ENCODE measurements at places on chromosomes 1 and 21.

DNA sequence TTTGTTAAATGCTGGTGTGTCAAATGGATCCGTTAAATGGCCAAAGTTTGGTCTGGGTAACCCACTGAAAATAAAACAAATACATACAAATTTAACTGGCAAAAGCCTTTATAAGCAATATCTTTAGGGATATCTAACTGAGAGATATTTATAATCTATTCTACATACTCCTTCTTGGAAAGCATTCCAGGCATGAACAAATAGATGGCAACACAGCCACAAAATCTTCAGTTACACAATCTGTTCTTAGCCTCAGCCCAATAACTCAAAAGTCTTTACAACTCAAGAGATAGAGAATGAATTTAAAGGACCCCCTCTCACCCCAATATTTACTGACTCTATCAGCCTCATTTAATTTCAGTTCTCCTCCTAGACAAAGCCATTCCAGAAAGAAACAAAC, 58.7 kb downstream of the NRDC start:
- ATAC-seq, result no peak

DNA sequence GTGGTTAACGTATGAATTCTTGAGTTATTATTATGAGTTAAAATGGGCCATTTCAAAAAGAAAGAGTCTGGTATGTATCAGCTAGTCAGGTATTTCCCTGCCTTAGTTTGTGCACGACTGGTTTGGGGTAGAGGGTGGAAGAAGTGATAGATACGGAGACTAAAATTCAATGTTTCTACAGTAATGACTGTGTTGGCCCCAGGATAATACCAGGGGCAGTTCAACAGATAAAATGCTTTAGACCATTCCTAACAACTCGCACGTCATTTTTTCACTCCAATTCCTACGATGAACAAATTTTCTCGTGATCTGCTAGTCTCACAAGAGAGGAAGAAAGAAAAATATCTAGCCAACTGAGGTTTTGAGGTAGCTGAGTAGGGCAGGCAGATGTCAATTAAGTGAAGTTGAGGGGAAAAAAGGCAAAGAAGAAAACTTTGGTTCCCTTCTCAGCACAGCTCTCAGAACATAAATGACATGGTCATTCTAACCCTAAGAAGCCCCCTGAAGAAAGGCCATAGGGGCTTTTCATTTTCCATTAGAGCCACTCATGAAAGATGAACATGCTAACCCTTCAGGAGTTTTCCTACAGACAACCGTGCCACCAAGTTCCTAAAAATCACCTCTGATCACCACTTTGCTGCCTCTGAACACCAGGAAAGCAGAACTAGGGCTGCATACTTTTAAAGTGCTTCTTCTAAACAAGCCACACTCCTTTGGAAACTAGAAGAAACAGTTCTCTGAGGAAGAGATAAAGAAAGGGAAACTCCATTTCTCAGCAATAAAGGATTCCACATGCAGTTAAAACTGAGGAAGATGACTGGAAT, 5.6 kb downstream of the MCOLN2 start:
- ATAC-seq, result no peak

DNA sequence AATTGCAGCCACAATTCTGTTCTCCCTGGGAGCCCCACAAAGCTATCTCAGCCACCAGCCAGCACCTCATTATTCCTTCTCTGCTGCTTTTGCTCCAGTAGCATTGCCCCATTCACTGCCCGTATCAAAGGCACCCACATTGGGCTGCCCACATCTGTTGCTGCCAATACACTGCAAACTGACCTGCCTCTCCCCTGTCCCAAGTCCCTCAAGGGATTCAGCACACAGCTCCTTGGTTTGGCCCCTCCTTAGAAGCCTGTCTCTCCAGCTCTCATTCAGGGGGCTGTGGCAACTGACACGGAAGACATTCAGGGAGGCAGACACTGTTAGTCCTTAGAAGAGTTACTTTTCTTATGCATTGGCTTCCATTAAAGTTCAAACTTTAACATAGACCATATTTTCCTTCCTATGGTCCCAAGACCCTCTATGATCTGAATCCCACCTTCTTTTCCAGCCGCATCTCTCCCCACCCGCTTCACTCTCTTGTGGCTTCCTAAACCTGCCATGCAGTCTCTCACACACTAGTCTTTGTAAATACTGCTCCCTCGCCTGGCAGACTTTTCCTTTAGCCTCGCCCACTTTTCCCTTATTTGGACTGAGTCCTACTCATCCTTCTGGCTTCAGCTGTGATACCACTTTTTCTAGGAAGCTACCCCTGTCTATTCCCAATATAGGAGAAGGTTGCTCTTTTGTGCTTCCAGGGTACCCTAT, 19.3 kb upstream of the KLHDC8A start:
- ATAC-seq, result peak; percentile 83

DNA sequence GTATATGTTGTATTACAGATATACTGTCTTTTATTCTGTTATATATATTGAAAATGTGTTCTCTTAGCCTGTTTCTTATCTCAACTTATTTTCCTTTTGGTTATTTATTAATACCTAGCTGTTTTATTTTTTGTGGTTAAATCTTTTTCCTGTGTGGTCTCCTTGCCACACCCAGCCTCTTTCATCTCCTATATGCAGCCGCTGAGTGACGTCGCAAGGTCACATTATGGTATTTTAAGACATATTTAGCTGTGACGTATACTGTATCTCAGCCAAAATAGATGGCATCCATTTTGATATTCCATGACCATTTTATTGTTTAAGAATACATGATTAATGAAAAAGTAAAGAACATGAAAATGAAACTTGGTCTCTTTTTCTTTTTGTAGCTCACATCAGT, 29.1 kb downstream of the CENPF start:
- no peak for ATAC-seq

- ATAC-seq, result no peak
Observed at GRCh38 chr21:45581322-45581712, 39.1 kb upstream of the SLC19A1 start.

DNA sequence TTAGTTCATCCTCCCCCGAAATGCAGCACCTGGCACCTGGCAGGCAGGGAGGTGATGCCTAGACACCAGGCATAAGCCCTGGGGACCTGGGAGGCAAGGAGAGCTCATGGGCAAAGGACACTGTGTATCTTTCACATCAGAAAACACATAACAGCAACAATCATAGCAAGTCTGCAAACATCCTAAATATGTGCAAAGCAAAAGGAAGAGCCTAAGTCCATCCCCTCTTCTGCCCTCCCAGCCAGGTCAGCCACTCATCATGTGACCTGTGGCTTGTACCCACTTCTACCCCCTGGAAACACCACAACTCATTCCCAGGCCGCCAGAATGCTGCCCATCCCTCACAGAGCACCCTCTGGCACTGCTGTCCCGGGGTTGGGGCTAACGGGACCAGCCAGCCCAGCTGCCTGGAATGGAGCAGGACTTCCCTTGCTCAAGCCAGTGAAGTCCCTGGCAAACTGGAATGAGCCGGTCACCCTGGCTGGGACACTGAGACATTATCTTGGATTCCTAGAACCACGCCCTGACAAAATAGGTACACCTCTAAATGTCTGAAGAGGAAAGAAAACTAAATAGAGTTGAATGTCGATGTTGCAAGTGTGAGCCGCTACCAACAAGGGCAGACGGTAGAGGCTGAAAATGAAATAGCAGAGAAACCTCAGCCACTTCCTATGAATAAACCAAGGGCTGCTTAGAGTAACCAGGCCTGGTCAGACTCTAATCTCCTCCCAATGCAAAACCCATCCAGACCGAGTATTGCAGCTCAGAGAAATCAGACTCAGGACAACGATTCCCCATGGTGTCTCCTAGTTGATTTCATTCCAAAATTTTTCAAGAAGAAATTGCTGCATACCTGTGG, 29.4 kb downstream of the TMPRSS2 start:
- no peak for ATAC-seq

DNA sequence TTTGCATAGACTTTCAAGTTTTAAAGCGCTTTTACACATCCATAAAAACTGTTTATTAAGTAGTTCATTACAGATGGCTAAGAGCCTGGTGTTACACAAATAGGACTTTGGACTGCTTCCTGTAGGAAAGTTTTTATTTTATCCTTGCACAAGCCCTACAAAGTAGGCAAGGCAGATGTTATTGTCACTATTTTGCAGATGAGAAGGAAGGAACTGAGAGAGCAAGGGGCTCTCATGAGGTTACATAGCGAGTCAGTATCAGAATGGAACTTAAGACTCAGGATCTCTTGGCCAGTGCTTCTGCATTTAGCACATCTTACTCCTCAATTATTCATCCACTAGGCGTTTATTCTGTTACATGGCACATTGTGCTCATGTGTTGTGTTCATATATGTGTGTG, 2.6 kb upstream of the MAPKAPK2 start:
- ATAC-seq, result no peak

DNA sequence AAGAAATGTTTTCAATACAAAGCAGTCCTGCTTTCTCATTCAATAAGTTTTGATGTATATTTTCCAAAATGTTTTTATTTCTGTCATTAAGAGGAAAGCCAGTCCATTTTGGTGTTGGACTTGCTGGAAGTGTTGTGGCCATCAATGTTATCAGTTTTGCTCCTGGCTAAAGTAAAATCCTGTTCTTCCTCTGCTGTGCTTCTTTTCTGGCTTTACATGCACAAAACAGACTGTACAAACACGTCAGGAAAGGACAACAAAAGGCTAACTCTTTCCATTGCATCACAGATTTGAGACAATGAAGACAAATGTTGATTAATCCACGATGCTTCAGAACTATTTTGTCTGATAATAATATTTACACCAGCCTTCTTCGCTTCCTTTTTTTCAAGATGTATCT, 735.4 kb downstream of the LTN1 start:
- ATAC-seq, result peak; percentile 49

- ATAC-seq, result peak; percentile 86
Observed at GRCh38 chr1:27341525-27342252, at the start of gene SYTL1. TSS of gene SYTL1 (plus strand) at chr1:27342022. CDS start at chr1:27345335, 3,313 bp downstream.

DNA sequence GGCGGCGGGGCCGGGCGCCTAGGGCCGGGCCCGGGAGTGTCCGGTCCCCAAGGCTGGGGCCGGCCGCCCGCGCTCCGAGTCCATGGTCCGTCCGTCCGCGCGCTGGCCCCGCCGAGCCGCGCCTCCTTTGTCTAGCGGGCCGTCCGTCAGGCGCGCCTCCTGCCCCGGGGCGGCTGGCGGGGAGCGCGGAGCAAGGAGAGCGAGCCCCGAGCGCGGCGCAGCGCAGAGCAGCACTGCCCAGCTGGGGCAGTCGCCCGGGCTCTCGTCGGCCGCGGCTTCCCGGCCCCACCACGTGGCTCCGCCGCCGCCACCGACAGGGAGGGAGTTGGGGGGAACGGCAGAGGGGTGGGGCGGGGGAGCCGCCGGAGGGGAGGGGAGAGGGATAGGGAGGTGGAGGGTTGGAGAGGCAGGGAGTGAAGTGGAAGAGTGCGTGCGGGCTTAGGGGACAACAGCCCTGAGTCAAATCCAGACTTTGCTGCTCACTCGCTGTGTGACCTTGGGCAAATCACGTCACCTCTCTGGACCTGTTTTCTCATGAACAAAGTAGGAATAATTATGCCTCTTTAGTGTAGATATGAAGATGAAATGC, at the start of gene NKAIN1:
NKAIN1 (minus strand) TSS at position 235 of the 589 bp plus-strand sequence. CDS start 340 bp downstream, outside the sequence.
- peak; percentile 75 for ATAC-seq

DNA sequence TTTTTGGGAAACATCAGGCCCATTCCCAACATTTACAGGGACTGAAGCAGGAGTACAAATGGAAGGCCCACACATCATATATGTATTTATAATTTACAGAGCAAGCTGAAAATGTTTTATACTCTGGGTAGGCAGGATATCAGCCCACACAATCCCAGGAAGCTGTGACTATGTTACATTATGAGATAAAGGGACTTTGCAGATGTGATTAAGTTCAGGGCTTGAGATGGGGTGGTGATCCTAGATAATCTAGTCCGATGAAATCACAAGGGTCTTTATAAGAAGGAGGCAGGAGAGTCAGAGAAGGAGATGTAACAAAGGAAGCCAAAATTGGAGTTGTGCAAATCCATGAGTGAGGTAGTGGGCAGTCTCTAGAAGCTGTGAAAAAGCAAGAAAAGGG, 160.5 kb downstream of the PDE4B start:
- no peak for ATAC-seq

DNA sequence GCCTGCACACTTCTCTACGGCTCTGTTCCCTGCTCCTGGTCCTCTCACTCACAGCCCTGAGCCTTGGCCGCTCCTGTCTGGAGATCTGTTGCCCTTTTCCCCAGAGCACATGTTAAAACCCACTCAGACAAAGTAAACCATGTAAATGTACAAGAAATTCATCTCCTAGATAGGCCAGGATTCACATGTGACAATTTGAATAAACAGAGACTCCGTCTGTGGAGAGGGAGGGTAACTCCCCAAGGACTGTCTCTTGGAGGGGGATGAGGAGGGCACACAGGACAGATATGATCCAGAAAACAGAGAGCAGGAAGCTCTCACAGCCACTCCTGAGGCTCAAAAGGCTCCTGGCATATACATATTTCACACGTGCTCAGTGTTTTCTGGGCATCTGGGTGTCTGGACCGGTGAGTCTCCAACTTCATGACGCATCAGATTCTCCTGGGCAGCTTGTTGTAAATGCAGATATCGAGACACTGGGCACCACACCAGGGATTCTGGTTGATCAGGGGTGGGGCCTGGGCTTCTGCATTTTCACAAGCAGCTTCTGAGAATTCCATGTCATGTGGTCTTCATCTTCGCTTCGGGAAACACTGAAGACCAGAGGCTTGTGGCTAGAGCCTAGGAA, 6.4 kb upstream of the KAZN start:
- ATAC-seq, result no peak

GRCh38 chr1:111139324-111139955, 453 bp downstream of the DRAM2 start:
- peak; percentile 67 for ATAC-seq

GRCh38 chr21:17818186-17819113, 706 bp downstream of the C21orf91 start:
- peak; percentile 64 for ATAC-seq

DNA sequence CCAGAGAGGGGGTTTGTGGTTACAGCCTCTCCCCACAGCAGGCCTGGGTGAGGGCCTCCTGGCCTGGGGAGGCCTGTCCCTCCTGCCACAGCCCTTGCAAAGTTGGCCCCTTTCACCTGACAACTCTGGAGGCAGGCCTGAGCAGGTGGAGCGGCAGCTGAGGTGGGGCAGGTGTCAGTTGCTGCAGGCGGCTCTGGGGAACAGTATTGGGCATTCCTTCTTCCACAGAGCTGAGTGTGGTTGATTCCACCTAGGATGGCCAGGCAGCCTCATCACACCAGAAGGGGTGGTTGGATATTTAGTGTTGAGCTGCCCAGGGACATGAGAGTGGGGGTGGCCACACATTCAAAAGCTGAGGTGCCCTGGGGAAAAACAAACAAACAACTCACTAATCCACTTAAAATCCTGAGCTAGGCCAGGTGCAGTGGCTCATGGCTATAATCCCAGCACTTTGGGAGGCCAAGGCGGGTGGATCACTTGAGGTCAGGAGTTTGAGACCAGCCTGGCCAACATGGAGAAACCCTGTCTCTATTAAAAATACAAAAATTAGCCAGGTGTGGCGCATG, 31.1 kb downstream of the PIGP start:
- ATAC-seq, result no peak
